ENCODE measurements at places on chromosomes 3 and 15. TPM values are rescaled to one million over a fixed set of nuclear protein-coding genes. Genes with fewer than 3 reads are reported as not detected.

The FMN1 gene
- 1.1 TPM for total RNA-seq

The ARID3B gene
- total RNA-seq = 53.8 TPM

The PRR20G gene
- not detected for total RNA-seq

The PIGZ gene
- total RNA-seq = 1.7 TPM

The DYNC1LI1 gene
- total RNA-seq = 34.5 TPM
